Ascending aorta (tissue), 2 donors: ENCODE measurements at places on chromosomes 12 and 14. TPM values are rescaled to one million over a fixed set of nuclear protein-coding genes. Genes with fewer than 3 reads are reported as not detected.

GRCh38 chr14:37411079-37411735, 183.8 kb downstream of the FOXA1 start:
- no peak for DNase-seq

GRCh38 chr14:105563347-105563737, 37.0 kb downstream of the TMEM121 start:
- DNase-seq, result no peak

Gene AICDA
- not detected for total RNA-seq

- no peak for DNase-seq
Observed at GRCh38 chr14:100122481-100123223, 36.8 kb downstream of the DEGS2 start.

Gene RPL10L
- not detected for total RNA-seq

- no peak for DNase-seq
Observed at GRCh38 chr14:104292084-104292970, 153.9 kb downstream of the KIF26A start.

DNA sequence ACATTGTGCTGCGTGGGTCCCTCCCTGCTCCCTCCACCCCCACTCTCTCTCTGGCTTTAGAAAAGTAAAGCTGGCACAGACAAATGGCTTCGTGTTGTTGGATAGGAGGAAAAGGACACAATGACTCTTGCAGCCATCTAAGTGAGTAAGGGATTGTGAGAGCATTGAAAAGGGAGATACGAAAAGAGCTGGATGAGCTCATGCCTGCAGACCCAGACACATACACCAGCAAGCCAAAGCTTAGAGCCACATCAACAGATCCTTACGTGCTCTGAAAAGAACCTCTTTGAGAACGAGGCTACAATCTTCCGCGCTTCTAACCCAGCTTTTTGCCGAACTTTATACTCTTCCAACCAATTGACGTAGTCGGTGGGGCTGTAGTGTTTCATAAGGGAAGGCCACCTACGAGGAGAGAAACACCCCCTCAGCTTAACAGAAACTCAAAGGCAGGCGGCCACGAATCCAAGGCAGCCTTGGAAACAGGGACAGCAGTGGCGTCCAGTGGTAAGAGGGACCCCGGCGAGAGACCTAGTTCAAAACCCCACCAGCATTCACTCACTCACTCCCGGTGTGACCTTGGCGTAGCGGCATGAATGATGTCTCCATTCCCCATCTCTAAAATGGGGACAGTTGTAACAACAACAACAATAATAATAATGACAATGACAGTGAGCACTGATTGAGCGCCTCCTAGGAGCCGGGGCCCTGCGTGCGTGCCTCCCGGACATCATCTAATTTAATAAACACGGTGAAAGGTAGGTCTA, 1.1 kb downstream of the FBXO21 start:
- DNase-seq, result no peak

- DNase-seq, result no peak
Observed at GRCh38 chr12:126891789-126892188, 1375.2 kb upstream of the TMEM132C start.

GRCh38 chr12:93638954-93639353, 38.2 kb upstream of the CRADD start:
- DNase-seq, result no peak

DNA sequence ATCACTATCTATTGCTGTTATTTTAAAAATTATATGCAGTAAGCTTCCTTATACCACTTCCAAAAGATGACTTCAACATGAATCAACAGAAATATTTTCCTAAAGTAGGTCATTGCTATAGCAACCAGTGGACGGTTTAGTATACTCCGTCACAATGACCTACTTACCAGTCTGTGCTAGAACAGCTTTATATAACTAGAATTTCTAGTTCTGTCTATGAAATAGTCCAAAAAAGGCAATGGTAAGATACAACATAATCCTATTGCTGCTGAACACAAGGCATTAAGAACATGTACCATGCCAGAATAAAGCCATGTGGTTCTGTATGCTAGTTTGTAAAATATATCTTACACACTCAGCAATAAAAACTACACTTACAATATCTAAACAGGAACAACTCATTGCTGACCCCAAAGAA, 40.7 kb upstream of the MTERF2 start:
- no peak for DNase-seq

- no peak for DNase-seq
Observed at GRCh38 chr14:75909630-75910029, 72.2 kb downstream of the TGFB3 start.

- no peak for DNase-seq
Observed at GRCh38 chr12:106226884-106227640, 20.8 kb downstream of the CKAP4 start.

GRCh38 chr12:84507956-84508850, 404.4 kb downstream of the SLC6A15 start:
- DNase-seq, result no peak

GRCh38 chr12:107443320-107444090, 242.1 kb upstream of the PWP1 start:
- DNase-seq, result no peak
